SJSA1 (cell line): ENCODE measurements at places on chromosomes 1 and 21. TPM values are rescaled to one million over a fixed set of nuclear protein-coding genes. Genes with fewer than 3 reads are reported as not detected.

Gene RGL1
- total RNA-seq = 23.2 and 28.2 TPM in 2 replicates

DNA sequence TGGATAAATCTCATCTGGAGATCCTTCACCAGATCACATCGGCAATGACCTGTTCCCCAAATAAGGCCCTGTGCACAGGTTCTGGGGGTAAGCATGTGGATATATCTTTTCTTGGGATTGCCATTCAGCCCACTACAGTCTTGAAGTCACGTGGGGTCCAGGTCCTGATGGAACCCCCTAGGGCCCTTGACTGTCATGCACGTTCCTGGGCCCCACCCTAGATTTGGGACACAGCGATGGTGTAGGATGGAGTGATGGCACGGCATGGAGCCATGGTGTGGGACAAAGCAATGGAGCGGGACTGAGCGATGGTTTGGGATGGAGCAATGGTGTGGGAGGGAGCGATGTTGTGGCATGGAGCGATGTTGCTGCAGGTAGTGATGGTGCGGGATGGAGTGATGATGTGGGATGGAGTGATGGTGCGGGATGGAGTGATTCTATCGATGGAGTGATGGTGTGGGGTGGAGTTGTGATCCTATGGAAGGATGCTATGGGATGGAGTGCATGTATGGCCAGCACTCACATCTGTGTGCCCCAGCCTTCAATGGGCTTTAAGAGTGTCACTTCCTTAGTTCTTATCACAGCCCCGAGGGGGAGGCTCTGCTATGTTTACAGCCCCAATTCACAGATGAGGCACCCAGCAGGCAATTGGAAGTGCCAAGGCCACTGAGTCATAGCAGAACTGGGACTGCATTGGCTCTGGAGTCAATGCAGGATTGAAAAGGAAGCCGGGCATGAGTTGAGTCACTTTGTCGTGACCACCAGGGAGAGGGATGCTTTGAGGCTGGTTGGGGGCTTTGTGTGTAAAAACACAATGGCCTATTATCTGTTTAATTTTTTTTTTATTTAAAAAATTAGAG lies 97.0 kb upstream of the C1orf174 start:
- DNase-seq = no peak

DNA sequence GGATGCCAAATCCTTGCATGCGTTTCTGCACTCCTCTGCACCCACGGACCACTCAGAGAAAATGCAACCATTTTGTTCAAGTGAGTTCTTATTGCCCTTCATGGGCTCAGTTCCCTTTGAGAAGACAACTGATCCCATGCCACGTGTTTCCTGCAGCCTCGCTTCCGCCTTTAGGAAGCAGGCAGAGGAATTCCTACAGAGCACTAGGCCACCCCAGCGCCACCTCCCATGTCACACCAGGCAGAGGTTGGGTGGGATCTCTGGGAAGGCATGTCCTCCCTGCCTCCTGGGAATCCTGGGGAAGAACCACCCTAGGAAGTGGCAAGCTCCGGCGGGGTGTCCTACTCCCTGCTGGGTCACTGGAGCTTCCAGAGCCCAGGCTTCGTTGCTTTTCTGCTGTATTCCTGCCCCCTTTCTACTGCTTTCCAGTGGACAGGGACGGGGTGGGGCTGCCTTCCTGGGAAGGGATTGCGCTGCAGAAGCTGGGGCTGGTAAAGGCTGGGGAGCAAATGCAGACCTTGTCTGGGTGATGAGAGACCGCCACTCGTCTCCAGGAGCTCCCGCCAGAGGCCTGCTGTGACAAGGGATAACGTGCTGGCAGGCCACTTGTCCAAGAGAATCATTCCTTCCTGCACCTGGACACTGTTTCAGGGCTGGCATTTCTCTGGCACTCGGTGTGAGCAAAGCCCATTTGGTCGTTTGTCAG lies 478.2 kb upstream of the VAMP3 start:
- DNase-seq = no peak

- no peak for DNase-seq
Observed at GRCh38 chr1:113684153-113684541, 75.1 kb downstream of the PHTF1 start.
